ENCODE measurements at places on chromosomes 1 and 21.

- no peak for DNase-seq
Measured at GRCh38 chr1:201143726-201144635, 10.3 kb downstream of the TMEM9 start.

GRCh38 chr1:67588178-67588855 is 96.7 kb upstream of the GADD45A start:
- no peak for DNase-seq

- DNase-seq, result no peak
Measured at GRCh38 chr1:34899906-34900305, 29.5 kb downstream of the DLGAP3 start.

- DNase-seq, result no peak
Measured at GRCh38 chr1:17777818-17778217, 22.7 kb downstream of the ACTL8 start.

- no peak for DNase-seq
Measured at GRCh38 chr1:117659550-117660270, 53.9 kb downstream of the TENT5C start.

DNA sequence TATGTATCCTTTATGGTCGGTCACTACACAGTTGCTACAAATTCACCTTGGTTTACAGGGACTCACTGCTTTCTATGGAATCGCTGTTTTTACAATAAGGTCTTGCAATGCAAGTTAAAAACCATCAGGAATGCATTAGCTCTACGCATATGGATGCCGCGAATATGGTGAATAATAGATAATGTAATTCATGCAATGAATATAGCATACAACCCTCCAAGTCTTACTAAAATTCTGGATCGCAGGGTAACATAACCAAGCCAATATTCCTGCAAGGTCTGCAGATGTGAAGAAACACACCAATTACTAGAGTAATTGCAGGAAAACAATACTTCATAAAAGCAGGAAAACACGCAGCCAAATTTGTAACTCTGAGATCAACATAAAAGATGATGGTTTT is 75.6 kb upstream of the BACE2 start:
- DNase-seq, result no peak

DNA sequence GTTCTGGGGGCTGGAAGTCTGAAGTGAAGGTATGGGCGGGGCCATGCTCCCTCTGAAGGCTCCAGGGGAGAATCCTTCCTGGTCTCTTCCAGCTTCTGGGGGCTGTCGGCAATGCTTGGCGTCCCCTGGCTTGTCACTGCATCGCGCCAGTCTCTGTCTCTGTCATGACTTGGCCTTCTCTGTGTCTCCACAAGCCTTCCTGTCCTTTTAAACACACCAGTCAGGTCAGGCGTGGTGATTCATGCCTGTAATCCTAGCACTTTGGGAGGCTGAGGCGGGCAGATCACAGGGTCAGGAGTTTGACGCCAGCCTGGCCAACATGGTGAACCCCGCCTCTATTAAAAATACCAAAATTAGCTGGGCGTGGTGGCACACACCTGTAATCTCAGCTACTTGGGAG is 125.3 kb downstream of the ACTL8 start:
- no peak for DNase-seq

GRCh38 chr1:35605867-35606182 is 32.7 kb downstream of the TFAP2E start:
- DNase-seq, result no peak

- DNase-seq, result no peak
Measured at GRCh38 chr1:108897865-108898720, 21.3 kb downstream of the GPSM2 start.

DNA sequence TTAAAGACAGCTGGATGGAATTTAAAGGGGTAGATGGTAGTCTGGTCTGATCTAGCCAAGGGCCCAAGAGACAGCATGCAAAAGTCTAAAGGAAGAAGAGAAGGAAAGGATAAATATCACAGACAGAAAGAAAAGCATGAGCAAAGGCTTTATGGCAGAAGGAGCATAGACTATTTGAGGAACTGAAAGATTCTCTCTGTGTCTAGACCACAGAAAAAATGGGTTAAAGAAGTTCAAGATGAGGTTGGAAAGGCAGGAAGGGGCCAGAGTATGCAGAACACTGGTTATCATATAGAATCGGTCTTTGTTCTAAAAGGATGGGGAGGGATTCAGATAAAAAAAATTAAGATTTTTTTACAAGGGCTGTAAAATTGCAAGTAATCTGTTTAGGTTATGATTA is 136.8 kb upstream of the SGIP1 start:
- no peak for DNase-seq

- DNase-seq, result no peak
Measured at GRCh38 chr1:162335126-162335525, 41.5 kb downstream of the SPATA46 start.

GRCh38 chr1:179586107-179586823 is 5.4 kb upstream of the TDRD5 start:
- no peak for DNase-seq

DNA sequence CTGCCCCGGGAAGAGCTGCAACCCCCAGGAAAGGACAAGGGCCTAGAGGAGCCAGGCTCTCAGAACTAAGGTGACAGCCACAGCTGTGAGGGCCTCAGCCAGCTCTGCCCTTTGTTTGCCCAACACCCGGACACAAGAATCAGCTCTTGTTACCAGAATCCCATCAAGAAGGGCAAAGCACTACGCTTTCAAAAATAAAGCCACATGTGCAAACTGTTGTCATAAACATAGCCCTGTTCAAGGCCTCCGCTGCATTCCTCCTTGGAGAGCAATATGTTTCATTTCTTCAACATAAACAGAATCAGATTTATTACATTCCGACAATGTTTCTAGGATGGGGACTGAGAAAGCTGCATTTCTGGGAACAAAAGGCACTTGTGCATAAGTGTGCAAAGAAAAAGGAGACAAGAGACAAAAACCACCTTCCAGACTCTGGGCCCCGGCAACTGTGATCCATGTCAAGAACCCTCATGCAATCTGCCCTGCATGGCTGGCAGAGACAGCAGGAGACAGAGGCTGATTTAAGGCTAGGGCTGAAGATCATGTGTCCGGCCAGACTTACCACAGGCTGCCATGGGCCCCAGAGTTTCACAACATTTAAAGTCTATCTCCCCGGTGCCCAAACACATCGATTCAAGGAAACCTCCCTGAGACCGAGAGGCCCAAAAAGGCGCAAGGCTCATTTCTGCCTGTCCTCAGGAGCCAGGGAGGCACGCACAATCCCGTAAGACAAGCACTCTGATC is 71.0 kb downstream of the SSBP3 start:
- no peak for DNase-seq
